ENCODE measurements at places on chromosomes 3 and 15.

DNA sequence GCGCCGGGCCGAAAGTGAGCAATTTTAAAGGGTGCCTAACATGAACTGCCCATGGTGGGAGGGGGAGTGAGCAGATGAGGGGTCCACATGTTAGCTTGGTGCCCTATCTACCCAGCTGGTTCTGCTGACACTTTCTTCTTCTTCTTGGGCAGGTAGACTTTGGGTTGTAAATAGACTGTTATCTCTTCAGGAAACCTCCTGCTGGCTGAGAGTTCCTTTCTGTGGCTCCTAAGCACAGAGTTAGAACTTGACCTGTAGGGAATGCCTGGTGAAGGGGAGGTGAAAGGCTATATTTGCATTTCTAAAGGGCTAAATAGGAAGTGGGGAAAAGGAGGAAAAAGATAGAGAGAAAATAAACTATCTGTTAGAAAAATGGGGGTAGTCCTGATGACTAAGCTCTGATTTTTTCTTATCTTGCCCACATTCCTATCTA is 521.4 kb upstream of the TGFBR2 start:
- no peak for DNase-seq

DNA sequence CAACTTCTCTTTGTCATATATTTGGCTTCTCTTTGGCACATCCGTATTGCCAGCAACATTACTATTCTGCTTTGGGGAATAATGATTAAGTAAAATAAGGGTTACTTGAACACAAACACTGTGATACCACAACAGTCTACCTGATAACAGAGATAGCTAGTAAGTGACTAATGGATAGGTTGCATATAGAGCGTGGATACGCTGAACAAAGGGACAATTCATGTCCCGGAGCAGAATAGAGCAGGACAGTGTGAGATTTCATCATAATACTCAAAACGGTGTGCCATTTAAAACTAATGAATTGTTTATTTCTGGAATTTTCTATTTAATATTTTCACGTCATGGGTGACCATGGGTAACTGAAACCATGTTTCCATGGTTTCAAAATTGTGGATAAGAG is 54.1 kb downstream of the SCN5A start:
- DNase-seq = no peak

DNA sequence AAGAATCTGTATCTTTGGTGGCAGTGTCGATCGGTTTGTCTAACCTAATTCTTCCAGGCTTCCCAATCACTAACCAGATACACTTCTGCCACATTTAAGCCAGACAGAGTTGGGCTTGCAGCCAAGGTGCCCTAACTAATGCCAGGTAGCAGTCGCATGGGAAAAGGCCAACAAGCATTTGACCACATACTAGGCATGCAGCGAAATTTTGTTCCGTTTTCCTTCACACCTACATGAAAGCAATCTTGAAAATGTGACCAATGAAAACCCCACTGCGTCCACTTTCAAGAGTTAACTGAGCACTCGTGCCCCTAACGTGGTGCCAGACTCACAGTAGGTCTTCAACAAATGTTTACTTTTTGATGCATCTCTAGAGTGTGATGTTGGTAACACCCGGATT is 192.2 kb upstream of the TPM1 start:
- DNase-seq = no peak

- no peak for DNase-seq
These were observed 236.8 kb downstream of the CACNA2D3 start for GRCh38 chr3:54358969-54359694.

DNA sequence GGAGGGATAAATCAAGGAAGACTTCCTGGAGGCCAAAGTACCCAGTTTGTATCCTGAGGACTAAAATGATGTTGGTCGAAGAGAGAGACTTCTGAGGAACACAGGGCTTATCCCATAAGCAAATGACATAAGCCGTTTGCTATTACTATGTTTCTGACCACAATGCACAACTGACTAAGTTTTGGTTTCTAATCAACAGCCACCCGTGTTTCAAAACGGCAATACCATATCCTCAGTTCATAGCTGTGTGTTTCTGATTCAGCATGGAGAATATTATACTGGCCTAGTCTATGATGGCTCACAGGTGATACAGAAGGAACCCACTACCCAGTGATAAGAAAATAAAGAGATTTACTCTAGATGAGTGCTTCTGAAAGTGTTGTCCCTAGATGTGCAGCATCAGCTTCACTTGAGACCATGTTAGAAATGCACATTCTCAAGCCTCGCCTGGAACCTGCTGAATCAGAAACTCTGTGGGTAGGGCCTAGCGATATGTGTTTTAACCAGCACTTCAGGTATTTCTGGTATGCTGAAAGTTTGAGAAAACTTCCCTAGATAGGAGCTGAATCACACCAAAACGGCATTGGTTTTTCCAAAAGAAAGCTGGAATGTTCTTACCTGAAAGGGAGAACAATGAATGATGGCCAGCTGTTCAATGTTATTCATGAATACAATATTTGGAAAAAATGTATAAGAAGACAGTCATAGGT is 639.7 kb upstream of the NR2F2 start:
- no peak for DNase-seq

- DNase-seq = no peak
These were observed 138.9 kb downstream of the EPHA3 start for GRCh38 chr3:89246326-89246725.

DNA sequence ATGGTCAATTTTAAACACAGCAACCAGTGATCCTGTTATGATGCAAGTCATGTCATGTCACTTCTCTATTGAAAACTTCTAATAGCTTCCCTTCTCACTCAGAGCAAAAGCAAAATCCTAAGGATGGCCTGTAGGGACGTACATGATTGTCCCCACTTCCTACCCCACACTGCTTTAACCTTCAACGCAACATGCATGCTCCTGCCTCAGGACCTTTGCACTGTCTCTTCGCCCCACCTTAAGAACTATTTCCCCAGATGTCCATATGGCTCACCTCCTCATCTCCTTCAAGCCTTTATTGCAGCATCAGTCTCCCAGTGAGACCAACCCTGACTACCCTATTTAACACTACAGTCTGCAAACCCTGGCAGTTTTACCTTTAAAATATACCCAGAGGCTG is 214.1 kb upstream of the CHRM5 start:
- DNase-seq = no peak

- DNase-seq = no peak
These were observed 21.4 kb upstream of the FSIP1 start for GRCh38 chr15:39804026-39804425.

- DNase-seq = no peak
These were observed 533.4 kb downstream of the NTRK3 start for GRCh38 chr15:87722941-87723691.

DNA sequence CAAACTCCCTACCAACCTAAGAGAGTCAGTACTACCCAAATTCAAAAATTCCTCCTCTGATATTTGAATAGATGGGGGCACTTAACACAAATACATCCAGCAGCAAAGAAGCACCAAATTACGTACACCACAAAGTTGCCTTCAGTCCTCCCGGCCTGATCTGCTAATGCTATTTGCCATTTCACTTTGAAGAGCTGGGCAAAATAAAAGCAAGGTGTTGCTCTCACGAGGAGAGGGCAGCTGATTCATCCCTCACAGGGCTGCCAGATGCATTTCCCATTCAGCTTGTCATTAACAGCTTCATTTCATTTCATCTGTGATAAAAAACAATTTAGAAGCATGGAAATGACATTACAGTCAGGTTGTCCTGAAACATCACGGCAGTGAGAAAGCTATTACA is 283.4 kb upstream of the VEPH1 start:
- DNase-seq = no peak

- DNase-seq = no peak
These were observed 221.7 kb upstream of the TLE3 start for GRCh38 chr15:70319466-70319865.

- no peak for DNase-seq
These were observed 60.7 kb downstream of the CGNL1 start for GRCh38 chr15:57436961-57437360.

DNA sequence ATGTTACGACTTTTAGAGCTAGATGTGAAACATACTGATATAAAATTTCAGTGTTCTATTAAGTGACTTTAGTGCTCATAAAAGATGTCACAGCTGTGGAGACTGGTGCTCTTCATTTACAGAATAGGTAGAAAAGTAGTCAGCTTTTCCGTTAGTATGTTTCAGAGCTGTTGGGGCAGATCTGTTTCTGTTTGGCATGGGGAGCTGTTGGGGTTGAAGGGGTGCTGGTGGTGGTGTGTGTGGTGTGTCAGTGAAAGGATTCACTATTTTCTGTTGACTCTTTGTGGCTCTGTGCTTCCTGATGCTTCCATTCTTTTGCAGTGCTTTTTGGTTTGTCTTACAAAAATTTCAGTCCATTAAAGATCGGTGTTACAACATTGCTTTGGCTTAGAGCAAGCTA is 3.2 kb downstream of the UBE2E2 start:
- DNase-seq = peak; percentile 32

GRCh38 chr3:44902628-44903027 is 28.2 kb downstream of the TGM4 start:
- no peak for DNase-seq

- no peak for DNase-seq
These were observed 70.1 kb upstream of the GLCE start for GRCh38 chr15:69090197-69090948.

GRCh38 chr3:88061746-88062145 is 2.7 kb downstream of the ZNF654 start:
- no peak for DNase-seq

Measured in activated T-cell treated with anti-CD3 and anti-CD28 coated beads, Interleukin-2, amount 50 U/mL, for 72 hours (primary cell).